CD4-positive, alpha-beta T cell treated with Interleukin-17A for 1 hour (primary cell): ENCODE measurements at places on chromosomes 7 and 10.

- no peak for DNase-seq
Observed at GRCh38 chr7:127378537-127378936, 14.0 kb downstream of the ZNF800 start.

DNA sequence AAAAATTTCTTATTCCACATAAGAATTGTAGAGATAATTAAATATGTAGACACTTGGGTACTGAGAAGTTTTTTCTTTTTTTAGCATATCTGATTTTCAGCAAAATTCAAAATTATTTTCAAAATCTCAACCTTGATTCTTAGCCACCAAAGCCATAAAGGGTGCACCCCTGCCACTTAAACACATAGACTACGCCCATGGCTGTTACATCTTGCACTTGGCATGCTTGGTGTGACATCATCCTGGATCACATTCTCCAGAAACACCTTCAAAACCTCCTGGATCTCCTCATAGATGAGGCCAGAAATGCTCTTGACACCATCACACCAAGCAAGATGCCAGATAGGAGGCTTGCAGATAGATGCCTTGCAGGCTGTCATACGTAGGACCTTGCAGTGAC, 89.1 kb upstream of the KLF14 start:
- no peak for DNase-seq

DNA sequence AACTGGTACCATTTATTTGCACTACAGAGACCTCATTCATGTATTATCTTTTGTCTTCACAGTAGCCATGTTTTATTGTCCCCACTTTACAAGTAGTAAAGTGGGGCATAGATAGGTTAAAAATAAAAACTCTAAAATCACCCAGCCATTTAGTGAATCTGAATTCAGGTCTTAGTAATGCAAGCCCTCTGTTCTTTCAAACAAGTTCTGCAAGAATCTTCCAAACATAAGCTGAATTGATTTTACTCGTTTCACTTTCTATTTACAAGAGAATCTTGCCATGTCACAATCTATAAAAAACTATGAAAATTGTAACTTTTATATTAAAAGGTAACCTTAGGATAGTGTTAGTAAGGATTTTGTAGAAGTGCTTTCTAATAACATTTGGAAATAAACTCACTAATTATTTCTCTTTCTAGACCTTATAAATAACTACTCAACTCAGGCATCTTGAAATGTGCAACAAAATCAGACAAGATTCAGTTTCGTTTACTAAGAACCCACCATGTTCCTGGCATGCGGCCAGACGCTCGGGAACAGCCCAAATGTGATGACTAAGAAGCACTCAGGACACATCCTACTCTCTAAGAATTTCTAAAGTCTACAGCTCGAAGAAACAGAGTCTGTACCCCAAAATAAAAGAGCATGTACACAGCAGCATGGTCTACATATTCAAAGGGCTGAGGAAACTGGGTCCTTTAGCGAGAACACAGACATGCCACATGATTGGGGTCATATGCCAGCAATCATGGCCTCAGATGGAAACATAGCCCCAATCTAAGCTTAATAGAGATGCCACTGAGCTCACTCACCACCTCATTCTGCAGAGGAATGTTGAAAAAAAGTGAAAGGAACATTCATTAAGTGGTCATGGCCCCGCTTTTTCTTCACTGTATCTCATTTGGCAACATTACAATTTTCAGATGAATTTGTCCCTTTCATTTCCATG, 167.6 kb downstream of the AMPH start:
- DNase-seq: peak; percentile 71

GRCh38 chr7:142443216-142444010, 185.6 kb upstream of the PRSS58 start:
- no peak for DNase-seq

- DNase-seq: no peak
Observed at GRCh38 chr10:96560966-96561887, 25.6 kb downstream of the TM9SF3 start.
